H4 (cell line): ENCODE measurements at places on chromosomes 7 and 10. TPM values are rescaled to one million over a fixed set of nuclear protein-coding genes. Genes with fewer than 3 reads are reported as not detected.

DNA sequence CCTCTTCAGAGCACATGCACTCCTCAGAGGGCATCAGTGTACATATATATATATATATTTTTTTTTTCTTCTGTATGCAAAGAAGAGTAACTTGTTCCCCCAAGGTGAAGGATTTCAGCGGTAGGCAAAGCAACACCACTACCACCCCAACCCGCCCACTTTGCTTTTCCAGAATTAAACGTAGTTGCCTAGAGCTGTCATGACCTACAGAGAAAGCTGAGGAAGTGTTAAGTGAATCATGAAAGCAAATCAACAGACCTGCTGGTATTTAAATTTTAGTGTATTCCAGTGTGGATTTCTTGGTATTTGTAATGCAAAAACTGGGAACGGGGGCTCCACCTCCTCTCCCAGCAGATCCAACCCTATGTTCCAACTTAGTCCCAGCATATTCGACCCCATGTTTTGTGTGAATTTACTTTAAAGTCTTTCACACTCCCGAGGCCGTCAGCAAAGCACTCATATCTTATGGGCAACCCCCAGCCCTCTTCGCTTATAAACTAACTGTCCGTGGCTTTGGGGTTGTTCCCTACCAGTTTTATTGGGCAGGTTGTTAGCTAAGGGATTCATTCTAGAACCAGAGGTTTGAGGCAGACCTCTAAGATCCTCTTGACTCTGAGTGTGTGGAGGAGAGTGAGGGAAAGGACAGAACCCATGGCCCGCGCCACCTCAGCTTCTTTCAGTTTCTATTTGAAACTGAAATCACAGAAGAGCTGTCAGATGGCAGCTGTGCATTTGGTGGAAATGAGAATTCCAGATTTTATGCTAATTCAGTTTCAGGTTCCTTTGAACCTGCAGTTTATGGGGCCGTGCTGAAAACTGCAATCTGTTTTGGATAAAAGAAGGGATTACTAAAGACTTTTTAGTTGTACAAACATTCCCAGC lies 450.2 kb upstream of the GALNT17 start:
- no peak for DNase-seq

DNA sequence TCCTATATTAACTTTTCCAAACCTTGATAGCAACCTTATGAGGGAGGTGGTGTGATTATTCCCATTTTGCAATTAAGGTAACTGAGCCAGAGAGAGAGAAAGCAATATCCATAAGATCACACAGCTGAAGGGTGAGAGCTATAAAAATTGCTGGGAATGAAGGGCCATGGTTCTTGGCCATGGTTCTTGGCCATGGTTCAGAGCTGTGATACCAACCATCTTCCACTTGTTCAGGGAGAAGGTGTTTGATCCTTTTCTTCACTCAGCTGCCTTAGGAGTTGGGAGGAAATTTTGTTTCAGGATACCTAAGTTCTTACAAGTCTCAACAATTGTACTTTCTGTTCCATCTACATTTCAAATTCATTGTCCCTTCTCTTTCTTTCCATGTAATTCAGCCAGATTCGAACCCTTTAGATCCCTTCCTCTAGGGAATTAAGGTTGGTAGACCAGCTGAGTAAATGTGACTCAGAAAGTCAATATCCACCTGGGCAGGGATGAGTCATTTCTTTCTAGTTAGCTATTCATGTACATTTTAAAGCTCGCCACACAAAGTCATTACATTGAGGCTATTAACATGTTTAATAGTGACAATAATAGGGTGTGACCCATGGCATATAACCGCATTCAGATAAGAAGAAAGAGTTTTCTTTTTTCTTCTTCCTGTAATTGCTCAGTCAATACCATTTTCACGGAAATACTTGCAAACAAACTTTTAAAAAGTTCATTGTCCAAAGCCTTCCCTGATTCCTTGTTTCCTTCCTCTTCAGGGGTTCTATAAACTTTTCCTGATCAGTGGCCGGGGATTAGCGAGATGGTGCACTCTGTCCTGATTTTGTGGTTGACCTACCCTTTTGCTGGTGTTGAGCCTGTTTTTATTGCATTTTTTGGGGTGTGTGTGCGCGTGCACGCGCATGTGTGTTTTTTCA lies 143.4 kb downstream of the TCF7L2 start:
- DNase-seq: peak; percentile 69

CTAGE15 gene
- total RNA-seq: not detected in 2 replicates

SPOCK2 gene
- total RNA-seq: 0.27 and 0.29 TPM in 2 replicates

NDUFA5 gene
- total RNA-seq: 78.9 and 108 TPM in 2 replicates

GRCh38 chr7:66344166-66344565 lies 139.0 kb downstream of the TPST1 start:
- no peak for DNase-seq

IRF5 gene
- 2.6 and 8.0 TPM in 2 replicates for total RNA-seq
